Stimulated activated CD4-positive, alpha-beta T cell treated with anti-CD3 and anti-CD28 coated beads, Interleukin-1b, Interleukin-23, amount 100 ng/mL, for 1 hour (primary cell): ENCODE measurements at places on chromosomes 3 and 15.

DNA sequence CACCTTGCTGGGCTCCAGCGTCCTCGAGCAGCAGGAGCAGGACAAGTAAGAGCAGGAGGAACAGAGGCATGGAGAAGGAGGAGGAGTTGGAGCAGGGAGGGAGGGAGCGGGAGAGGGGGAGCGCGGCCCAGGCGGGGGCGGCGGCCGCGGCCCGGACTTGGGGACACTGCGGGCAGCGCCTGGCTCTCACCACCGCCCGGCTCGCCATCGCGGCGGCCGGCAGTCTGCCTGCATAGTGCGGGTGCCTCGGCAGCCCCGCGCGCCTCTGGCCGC lies 440 bp downstream of the DCBLD2 start:
- no peak for DNase-seq

- DNase-seq = no peak
Observed at GRCh38 chr3:59839810-59840515, 790.1 kb upstream of the CFAP20DC start.

- DNase-seq = no peak
Observed at GRCh38 chr15:40002295-40002694, 36.7 kb downstream of the SRP14 start.

GRCh38 chr3:143810166-143810952 lies 37.9 kb downstream of the SLC9A9 start:
- no peak for DNase-seq

GRCh38 chr3:127431066-127431465 lies 143.2 kb upstream of the PRR20G start:
- DNase-seq = no peak

DNA sequence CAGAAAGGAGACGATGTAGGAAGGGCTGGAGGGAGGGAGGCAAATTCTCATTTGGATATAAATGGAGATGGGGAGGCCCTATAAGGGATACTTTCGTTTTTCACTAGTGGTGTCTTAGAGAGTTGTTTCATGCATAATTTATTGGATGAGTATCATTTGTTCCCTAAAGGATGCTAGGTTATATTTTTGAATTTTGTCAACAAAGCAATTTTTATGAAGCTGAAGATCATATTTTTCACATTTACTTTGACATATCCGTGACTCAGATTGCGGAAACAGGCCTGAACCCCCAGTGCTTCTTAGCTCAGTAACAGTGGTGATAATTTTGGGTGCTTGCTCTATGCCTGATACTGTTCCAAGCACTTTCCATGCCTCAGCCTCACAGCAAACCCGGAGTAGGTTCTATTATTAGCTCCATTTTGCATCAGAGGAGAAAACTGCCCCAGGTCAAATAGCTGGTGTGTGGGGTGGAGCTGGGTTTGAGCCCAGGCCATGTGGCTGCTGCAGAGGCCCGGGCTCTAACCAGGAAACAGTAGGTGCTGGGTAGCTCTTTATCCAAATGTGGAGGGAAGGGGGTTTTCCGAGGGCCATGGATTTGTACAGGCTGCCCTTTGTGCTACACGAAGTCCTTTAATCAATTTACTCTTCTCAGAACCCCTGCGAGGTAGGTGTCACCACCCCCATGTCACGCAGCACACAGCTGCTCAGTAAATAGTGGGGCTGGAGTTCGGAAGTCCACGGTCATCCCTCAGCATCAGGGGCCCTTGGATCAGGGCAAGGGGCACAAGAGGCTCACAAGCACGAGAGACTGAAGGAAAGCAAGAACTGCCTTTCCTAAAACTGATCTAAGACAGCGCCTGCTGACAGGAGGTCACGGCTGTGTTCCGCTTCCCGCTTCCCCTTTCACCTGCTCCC lies 99.1 kb downstream of the SLC49A4 start:
- DNase-seq = no peak

DNA sequence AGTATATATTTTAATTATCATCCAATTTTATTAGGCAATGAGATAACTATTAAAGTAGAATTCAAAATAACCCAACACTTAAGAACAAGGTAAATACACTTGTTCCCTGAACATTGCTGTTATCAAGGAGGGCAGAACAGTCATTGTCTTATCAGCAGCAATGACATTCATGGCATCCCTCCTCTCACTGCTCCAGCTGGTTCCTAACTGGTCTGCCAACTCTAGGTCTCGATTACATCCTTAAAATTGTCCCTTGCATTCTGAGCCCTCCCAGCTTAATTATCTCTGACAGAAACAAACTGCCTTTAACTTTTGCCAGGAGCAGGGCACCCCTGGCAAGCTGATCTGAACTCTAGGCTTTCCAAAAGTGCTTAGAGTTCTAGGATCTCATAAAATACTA lies 14.0 kb upstream of the DYNC1LI1 start:
- DNase-seq = no peak
